ENCODE measurements at places on chromosomes 3 and 15.

DNA sequence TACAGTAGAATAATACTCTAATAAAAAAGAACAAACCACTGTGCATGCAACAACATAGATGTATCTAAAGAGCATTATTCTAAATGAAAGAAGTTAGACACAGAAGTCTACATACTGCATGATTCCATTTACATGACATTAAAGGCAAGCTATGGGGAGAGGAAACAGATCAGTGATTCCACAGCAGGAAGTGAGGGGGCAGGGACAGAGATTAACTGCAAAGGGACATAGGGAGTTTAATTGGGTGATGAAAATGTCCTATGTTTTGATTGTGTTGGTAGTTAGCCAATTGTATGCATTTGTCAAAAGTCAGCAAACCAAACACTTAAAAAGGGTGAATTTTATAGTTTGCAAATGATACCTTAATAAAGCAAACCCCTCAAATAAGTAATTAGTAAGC lies 13.8 kb downstream of the CRYGS start:
- no peak for DNase-seq

DNA sequence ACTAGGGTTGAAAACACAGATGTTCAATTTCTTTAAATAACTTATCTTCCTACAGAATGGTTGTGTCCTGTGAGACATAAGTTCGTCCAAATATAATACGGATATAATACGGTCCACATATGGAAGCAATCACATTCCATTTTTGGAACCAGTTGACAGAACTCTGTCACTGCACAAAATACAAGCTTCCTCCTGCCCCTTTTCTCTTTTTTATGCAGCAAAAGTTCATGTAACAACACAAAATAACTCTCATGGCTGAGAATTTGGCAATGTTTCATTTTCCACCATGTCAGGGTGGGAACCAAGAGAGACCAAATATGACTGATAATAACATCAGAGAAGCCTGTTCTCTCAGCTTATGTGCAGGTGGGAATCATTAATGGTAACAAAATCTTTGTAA lies 158.1 kb upstream of the ZNF385D start:
- no peak for DNase-seq

DNA sequence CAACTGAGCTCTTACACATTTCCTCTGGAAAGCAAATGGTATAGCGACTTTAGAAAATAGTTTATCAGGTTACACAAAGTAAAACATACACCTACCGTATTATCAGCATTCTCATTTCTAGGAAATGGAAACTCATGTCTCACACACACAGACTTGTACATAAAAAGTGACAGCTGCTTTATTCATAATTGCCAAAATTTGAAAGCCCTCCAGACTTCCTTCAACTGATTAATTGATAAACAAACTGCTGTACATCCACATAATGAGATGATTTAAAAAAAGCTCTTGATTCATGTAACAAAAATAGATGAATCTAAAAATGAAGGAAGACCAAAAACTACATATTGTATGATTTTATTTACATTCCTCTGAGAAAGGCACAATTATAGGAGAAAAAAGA lies 425.5 kb downstream of the GABRG3 start:
- no peak for DNase-seq

DNA sequence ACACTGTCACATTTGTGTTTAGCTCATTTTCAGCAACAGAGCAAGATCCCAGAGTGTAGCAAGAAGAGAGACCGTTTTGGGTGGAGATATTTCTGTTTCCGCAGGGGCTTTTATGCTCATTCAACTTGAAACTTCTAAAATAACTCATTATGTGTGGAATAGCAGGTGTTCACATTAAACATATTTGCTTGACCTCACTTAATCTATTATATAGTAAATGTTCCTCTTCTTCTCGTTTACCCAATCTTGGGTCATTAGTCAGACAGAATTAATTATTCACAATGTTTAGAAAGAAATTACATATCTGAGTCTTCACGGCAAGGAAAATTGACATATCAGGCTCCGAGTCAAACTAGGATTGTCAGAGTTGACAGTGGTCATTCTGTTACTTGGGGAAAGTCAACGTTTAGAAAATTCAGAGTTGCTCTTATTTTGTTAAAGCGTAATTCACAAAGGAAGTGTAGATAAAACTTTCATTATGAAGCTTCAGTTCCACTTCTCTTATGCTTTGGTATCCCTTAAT lies 222.9 kb downstream of the TPRG1 start:
- no peak for DNase-seq

GRCh38 chr3:107128946-107129345 lies 248.3 kb upstream of the CCDC54 start:
- no peak for DNase-seq

DNA sequence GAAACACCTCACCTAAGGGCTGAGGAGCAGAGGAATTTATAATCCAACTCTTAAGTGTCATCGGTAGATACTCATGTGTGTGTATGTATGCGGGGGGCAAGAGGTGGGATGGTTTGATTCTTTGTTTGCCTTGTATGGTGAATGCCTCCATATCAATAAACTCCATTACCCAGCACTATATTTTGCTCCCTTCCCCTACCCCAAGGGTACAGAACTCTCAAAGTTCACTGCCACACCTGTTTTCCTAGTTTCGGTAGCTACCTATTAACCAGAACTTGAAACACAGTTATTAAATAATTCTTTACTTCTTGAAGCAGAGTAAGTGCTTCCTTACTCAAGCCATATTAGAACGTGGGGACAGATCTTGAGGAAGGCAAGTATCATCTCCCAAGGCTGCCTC lies 400.8 kb upstream of the SUCLG2 start:
- no peak for DNase-seq

DNA sequence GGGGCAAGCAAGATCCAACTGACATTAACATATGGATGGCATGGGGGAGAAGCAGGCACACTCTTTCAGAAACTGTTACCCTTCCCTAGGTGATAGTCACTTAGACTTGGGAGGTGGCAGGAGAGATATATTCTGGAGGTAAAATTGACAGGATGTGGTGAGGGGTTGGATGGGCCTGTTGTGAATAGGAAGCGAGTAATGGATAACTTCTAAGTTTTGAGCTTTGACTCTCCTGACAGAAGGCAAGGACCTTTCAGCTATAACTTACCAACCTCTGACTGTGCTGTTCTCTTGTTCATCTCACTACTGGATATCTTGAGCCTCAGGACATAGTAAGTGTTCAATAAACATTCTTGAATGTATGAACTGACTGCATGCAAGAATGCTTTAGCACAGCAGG lies 1.9 kb upstream of the PDIA5 start:
- DNase-seq, result no peak

GRCh38 chr15:51828621-51829375 lies 655 bp upstream of the TMOD3 start:
- DNase-seq, result no peak
